ENCODE measurements at places on chromosomes 2 and 18.

DNA sequence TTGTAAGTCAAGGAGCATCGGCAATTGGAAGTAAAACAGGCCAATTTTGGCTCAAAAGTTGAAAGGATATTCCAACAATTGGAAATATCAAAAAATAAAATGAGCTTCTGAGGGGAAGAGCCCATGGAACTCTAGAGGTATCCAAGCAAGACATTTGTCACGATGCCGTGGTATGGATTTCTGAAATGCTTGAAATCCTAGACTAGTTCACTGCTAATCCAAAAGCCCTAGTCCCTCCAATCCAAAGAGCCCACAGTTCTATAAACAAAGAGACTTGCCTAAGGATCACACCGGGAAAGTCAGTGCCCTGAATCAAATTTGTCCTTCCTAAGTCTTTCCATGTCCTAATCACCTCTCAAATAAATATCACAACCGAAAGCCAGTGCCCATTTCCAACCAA, 85.1 kb downstream of the CLHC1 start:
- no peak for DNase-seq

- DNase-seq, result peak; percentile 59
Measured at GRCh38 chr2:45439788-45440773, 171.0 kb downstream of the SRBD1 start.

DNA sequence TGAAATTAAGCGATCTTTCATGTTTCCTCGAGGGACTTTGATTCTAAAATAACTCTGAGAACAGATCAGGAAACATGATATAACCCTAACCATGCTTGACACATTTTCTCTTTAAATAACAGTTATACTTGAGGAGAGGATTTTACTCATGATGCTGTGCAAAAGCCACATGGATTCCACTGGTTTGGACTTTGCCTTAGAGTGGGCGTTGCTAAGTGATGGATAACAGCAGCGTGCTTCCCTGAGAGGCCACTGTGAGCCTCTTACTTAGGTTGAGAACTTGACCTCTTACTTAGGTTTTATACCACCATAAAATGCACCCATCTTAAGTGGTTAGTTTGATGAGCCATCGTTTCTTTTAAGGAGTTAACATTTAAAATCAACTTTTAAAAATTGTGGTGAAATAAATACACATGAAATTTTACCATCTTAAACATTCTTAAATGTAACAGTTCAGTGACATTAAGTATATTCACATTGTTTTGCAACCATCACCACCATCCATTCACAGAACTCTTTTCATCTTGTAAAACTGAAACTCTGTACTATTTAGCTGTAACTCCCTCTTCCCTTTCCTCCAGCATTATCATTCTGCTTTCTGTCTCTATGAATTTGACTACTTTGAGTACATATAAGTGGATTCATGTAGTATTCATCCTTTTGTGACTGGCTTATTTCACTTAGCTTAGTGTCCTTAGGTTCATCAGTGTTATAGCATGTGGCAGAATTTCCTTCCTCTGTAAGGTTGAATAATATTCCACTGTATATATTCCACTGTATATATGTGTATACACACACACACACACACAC, 22.6 kb downstream of the ANXA4 start:
- no peak for DNase-seq

DNA sequence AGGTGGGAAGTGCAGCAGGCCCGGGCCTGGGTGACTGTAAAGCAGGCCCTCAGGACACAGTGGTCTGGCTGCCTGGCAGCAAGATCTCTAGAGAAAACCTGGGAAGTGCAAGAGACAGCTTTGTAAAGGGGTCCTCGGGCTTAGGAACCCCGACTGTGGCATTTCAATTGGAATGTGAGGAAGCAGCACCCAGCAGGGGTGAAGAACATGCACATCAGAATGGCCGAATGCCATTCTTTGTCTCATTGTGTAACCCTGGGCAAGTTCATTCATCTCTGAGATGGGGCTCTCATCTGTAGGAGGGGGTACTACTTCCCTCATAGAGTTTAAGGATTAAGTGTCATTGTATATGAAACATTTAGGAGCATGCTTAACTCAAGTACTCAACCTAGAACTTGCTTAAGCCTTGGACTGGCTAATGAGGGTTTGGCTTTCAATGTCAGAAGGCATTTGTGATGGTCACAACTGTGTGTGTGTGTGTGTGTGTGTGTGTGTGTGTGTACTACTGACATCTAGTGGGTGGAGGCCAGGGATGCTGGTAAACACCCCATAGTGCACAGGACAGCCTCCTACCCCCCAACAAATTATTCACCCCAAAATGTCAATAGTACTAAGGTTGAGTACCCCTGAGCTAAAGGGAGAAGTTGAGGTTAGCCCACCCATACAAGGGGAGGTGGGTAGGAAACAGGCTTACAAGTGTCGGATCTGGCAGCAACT, 29.3 kb downstream of the MEX3C start:
- no peak for DNase-seq

GRCh38 chr2:126952216-126952615, 53.5 kb downstream of the TEX51 start:
- no peak for DNase-seq

DNA sequence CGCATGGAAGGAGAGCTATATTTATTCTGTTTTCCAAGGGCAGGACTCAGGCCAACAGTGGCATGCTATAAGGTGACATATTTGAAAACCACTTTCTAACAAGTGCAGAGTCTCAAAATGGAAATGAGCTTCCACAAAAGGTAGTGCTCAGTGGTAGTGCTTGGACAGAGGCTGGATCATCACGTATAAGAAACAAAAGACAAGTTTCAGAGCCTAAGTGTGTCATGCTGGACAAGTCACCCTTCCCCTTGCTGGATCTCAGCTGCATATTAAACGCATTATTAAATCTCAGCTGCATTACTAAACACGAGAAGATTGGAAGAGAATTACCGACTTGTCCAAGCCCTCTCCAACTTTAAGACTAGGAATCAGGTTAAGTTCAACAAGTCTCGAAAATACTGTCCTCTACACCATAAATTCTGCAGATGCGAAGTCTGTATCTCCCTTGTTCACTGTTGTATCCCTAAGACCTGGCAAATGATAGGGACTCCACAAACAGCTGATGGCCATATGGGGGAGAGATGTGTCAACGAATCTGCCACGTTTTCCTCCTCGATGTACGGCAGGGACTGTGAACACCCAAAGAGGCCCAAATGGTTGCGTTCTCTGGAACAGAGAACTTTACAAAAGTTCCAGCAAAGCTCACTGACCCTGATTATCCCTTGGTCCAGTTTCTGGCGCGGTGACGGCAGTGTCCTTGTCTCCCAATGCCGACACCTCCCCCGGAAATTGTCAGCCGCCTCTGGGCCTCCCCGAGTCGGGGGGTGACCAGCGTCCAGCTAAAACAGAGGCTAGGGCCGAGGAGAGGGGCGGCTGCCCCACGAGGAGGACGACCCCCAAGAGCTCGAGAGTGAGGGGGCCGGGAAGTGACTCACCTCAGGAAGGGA, 611 bp downstream of the NOL10 start:
- DNase-seq, result no peak

GRCh38 chr2:233074106-233074505, 14.0 kb downstream of the INPP5D start:
- DNase-seq, result no peak

GRCh38 chr2:167196461-167197252, 308.4 kb downstream of the XIRP2 start:
- DNase-seq, result peak; percentile 87

- DNase-seq, result peak; percentile 33
Measured at GRCh38 chr2:234920836-234921235, 31.0 kb upstream of the SH3BP4 start.

DNA sequence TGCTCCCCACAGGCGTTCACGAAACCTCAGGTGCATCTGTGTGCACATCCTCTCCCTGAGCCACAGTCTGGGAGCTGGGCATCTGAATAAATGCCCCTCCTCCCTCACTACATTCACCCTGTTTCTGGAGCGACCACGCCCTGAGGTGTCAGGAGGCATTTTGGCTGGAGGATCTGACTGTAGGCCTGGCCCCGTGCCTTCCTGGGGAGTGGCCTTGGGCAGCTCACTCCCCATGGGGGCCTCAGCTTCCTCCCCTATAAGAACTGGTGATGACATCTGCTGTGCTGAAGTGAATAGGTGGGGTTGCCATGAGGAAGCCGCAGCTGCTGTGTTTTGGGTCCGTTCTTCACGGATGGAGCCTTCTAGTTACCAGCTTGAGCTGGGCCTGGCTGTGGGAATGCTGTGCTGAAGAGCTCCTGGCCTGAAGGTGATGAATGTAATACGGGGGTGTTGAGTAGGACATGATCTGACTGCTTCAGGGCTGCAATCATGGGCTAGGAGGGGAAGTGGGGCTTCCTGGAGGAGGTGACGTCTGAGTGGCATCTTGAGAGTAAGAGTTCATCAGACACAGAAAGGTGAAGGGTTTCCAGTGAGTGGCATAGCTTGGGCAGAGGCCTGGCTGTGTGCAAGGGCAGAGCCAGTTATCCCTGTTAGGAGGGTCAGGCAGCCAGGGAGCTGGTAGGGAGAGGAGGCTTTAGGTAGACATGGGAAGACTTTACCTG, 58.2 kb downstream of the GLI2 start:
- DNase-seq, result peak; percentile 71

DNA sequence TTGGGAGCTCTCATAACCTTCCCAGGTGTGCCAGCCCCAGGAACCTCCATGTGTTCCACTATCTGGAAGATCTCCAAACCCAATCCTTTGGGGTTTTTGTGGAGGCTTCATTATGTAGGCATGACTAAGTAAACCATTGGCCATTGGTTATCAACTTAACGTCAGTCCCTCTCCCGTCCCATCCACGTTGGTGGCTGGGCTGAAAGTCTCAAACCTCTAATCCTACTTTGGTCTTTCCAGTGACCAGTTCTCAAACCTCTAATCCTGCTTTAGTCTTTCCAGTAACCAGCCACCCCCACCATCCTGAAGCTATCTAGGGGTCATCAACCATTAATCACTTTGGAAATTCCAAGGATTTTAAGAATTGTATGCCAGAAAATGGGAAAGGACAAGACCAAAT, 704.7 kb upstream of the TMEFF2 start:
- DNase-seq, result no peak

DNA sequence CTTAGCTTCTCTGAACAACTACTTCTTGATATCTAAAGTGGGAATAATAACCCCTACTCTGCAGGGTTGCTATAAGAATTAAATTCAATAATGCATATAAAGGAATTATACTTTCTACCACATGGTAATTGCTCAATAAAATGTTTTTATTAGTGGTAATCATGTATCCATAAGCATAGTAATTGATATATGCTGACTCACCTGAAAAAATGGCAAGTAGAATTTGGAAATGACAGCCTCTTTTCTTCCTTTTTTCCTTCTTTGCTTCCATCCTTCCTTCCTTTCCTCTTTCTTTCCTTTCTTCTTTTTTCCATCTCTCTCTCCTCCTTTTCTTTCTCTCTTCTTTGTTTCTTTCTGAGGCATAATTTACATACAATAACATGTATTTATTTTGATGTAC, 65.3 kb downstream of the DPP10 start:
- DNase-seq, result no peak

DNA sequence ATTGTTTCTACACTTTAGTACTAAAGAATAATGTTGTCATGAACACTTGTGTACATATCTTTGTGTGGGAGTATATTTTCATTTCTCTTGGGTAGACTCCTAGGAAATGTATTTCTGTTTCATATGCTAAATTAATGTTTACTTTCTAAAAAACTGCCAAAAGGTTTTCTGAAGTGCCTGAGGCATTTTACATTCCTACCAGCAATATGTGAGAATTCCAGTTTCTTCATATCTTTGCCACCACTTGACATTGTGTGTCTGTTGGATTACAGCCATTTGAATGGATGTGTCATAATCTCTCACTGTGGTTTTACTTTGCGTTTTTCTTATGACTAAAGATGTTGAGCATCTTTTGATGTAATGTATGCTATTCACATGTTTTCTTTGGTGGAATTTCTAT, 428.2 kb upstream of the KCNH7 start:
- peak; percentile 90 for DNase-seq

DNA sequence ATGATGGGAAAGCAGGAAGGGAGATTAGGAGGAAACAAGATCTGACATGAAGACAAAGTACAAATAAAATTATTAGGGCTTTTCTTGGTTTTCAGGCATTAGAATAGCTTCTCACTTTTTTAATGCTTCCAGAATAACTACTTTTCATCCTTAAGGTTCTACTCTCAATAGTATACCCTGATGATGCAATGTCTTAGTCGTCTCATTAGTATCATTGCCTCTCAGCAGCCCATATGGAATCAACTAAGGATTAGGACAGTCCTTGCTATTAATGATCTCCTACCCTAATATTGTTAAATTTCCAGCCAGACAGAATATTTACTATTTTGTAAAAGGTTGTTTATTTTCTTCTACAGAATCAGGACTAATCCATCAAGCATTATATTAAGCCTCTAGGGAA, 55.9 kb downstream of the RELCH start:
- no peak for DNase-seq

DNA sequence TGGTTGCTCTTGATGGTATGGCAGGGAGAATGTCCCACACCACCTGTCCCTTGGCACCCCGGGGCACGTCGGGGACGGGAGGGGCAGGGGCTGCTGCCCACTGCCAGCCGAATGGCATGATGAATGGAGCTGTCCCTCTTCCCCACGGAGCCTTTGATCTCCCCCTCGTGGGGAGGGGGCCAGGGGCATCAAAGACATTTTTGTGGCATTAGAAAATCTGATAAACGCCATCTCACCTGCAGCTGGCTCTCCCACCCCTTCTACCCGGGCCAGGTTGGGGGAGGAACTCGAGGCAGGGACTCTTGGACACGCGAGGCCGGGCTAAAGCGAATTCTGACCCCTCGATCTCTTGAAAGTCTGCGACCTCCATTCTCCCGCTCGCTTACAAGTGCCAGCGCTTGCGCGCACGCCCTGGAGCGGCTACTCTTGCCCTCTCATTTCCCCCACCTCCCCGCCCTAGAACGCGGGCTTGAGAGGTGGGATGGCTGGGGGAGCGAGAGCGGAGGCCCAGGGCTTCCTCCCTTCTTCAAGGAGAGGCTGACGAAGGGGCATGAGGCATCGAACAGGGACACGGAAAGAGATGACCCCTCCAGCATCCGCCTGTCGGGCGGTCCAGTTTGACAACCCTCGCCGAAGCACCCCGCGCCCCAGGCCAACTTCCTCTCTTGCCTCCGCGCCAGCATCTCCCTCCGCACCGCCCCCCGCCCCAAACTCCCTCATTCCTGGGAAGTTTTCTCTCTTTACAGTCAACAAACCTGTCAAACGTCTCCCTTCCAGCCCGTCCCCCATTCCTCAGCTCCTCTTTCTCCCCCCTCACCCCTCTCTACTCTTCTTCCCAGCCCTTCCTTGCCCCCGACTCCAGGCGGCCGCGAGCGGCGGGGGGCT, 692 bp upstream of the WNT6 start:
- no peak for DNase-seq

DNA sequence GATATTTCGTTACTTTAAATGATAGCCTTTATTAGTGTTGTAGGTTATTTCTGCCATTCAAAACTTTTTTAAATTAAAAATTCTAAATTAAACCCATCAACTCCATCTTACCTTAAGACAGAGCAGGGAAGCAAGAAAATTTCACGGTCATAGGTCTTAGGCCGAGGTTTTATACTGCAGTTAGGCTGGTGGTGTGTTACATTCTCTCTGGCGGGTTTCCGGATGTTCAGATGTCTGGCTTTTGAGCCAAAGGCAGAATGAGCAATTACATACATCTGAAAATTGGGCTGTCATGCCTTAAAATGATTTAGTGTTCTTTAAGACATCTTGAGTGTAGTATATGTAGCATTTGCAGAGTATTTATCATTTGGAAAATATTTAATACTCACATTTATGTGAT, 27.9 kb downstream of the GLS start:
- DNase-seq, result no peak
